Activated naive CD4-positive, alpha-beta T cell (primary cell): ENCODE measurements at places on chromosomes 5 and 9.

GRCh38 chr5:101782352-101783103 is 513.6 kb downstream of the SLCO4C1 start:
- no peak for DNase-seq

- DNase-seq, result no peak
Observed at GRCh38 chr9:87201351-87201751, 254.0 kb upstream of the GAS1 start.

GRCh38 chr9:32455738-32456137 is 70.3 kb downstream of the RIGI start:
- no peak for DNase-seq

- no peak for DNase-seq
Observed at GRCh38 chr9:98215821-98216220, 23.4 kb upstream of the CORO2A start.

DNA sequence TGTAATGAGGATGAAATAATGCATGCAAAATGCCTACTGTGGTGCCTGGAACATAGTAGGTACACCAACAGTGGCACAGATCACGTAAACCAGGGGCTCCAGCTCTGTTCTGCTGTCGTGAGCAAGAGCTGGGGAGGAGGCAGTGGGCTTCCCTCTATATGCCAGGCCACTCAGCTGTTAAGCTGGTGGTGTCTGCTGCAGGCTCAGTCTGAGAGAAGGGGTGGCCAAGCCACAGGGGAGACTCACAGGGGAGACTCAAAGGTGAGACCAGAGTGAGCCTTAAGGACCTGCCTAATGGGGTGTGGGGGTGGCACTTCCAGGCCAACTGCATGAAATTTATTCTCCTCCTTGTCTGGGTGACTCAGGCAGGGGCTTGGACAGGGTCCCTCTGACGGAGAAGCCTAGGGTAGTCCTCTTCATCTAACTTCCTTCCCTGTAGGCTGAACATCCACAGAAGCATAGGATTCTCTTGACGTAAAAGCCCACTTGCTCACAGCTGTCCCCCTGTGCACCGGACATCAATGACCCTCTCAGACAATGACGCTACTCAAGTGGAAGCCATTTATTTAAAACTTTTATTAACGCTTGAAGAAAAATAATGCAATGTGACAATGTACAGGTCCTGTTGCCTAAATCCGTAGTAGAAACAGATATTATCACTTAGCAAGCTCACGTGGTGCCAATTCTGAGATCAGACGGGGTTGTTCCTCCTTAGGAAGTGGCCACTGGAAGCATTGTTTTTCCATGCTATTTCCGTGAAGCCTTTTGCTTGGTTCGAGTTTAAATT is 13.9 kb downstream of the STC2 start:
- DNase-seq, result no peak

DNA sequence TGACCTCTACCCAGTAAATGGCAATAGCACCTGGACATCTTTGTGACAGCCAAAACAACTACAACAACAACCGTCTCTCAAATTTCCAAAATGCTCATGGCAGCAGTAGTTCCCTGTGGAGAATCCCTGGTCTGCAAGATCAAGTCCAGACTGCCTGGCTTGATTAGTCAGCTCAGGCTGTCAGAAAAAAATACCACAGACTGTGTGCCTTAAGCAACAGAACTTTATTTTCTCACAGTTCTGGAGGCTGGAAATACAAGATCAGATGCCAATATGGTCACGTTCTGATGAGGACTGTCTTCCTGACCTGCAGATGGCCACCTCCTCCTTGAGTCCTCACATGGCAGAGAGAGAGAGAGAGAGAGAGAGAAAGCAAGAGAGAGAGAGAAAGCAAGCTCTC is 52.3 kb upstream of the MOCS2 start:
- DNase-seq, result no peak

- DNase-seq, result no peak
Observed at GRCh38 chr5:79878721-79879336, 112.2 kb downstream of the MTX3 start.

DNA sequence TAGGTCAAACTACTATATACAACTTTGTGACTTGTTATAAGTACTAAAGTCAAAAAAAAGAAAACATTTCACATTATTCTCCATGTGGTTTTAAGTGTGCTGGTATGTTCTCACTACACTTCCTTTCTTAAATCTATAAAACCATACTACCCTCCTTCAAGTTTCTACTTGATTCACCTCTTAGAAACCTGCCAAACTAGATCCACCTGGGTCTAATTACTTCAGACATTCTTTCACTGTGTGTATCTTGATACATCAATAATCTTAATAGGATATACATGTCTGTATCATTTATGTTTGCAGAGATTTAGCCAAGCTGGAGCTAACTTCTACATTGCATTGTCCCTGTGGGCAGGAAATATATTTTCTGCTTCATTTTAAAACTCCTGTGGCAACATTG is 1012.6 kb downstream of the EFNA5 start:
- DNase-seq, result no peak

- no peak for DNase-seq
Observed at GRCh38 chr5:92769978-92770377, 811.0 kb downstream of the NR2F1-AS1 start.

DNA sequence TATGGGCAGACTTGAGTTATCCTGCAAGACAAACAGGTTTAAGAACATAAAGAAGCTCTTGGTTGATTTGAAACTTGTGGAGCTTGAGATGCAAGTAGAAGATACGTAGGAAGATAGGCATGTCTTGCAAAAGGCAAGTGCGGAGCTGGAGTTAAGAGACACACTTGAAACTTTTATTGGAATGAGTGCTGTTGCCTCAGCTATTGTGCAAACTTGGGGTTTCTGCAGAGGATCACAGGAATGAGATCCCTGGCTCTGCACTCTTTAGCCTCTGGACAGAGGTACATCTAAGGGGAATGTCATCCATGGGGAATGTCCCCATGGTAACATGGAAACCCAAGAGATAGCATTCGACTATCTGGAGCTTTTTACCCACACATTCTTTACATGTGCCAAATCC is 121.1 kb downstream of the ADCY2 start:
- no peak for DNase-seq

DNA sequence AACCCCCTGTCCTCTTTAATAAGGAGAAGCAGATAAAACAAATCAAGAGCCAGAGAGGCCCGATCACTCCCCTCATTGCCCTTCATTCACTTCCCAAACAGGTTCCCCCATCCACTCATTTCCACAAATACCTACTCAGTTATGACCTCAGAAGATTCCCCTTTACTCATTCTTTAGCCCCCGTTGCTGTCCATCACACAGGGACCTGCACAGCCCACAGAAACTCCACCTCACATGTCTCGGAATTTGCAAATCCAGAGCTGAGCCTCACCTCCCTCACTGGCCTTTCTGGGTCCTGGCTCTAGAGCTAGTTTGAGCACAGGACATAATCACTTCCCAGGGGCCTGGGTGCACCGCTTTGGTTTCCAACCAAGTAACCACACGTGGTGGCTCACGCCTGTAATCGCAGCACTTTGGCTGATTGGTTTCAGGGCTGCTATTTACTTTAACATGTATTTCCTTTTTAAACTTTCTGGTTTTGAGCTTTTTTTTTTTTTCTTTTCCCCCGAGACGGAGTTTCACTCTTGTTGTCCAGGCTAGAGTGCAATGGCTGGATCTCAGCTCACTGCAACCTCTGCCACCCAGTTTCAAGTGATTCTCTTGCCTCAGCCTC is 17.8 kb downstream of the ATP6V0E1 start:
- DNase-seq, result no peak

- no peak for DNase-seq
Observed at GRCh38 chr9:91118704-91119025, 243.1 kb downstream of the AUH start.

DNA sequence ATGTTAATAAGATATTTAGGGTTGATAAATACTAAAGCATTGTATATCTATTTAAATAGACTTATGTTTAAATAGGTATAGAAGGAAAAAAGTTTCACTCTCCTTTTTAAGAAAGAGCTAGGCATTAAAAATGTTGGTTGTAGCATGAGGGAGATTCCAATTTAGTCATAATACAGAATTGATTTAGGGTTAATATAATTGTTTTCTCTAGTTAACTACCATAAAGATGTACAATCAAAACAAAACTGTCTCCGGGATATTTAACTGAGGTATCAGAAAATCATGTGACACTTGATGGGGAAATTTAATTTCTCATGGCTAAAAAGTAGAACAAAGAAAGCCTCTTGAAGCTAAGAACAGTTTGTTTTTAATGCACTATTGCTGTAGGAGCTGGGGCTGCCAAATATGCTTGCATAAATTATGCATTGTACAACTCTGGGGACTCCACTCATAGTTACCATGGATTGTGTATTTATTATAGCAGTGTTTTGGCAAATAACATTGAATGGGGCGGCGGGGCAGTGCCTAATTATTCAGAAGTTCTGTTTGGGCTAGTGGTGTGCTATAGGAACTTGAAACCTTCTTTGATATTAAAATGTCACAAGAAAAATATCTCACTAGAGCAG is 44.2 kb downstream of the SMC2 start:
- no peak for DNase-seq

GRCh38 chr5:167880420-167880819 is 411.0 kb upstream of the WWC1 start:
- DNase-seq, result no peak

GRCh38 chr5:154483654-154484392 is 5.8 kb upstream of the HAND1 start:
- DNase-seq, result no peak

DNA sequence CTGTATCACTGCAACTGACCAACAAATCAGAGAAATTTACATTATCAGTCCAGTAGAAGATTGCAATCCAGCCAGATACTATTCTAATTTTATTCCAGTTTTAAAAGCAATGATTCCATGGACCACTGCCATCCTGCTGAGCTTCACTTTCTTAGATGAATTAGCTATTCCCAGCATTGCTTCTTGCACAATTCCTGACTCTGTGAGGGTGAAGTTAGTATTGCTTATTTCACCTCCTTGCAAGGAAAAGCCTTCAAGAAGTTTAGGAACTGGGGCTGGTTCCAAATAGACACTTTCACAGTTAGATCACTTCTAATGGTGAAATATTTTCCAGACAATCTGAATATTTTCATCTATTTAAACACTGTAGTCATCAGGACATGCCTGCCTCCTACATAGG is 338.6 kb upstream of the TNC start:
- DNase-seq, result no peak

- DNase-seq, result no peak
Observed at GRCh38 chr5:132056610-132057497, 3.6 kb upstream of the IL3 start.

GRCh38 chr5:154273963-154274827 is 83.7 kb downstream of the GALNT10 start:
- no peak for DNase-seq

DNA sequence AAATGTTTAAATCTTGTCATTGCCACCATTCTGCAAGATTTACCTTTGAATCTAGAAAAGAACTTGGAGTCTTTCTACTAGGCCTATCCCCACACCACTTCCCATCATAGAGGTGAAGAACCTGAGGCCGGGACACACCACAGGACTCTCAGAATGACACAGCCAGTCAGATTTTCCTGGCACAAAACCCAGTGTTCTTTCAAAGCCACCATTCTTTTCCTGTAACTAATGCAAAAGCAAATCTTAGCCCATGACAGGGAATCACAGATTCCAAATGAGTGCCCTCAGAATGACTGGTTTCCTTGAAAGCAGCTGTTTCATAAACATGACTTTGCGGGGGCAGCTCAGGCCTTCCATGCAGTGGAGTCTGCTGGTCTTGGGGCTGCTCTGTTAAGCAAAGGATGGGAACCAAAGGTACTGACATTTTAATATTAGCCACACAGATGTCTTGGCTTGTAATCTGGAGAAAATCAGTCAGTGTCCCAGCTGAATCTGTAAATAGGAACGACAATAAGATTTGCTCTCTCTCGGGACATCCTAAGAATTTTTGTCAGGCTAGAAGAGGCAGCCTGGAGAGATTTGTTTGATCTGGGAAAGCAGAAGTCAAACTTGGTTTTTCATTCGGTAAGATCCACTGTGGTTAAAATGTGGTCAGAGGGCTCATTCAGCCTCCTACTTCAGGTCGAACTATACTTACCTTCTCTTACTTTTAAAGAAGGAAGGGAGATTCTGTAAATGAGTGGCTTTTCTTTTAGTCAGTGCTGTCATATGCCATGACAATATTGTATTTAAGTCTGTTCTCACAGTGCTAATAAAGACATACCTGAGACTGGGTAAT is 115.1 kb downstream of the PALM2AKAP2 start:
- DNase-seq, result no peak

DNA sequence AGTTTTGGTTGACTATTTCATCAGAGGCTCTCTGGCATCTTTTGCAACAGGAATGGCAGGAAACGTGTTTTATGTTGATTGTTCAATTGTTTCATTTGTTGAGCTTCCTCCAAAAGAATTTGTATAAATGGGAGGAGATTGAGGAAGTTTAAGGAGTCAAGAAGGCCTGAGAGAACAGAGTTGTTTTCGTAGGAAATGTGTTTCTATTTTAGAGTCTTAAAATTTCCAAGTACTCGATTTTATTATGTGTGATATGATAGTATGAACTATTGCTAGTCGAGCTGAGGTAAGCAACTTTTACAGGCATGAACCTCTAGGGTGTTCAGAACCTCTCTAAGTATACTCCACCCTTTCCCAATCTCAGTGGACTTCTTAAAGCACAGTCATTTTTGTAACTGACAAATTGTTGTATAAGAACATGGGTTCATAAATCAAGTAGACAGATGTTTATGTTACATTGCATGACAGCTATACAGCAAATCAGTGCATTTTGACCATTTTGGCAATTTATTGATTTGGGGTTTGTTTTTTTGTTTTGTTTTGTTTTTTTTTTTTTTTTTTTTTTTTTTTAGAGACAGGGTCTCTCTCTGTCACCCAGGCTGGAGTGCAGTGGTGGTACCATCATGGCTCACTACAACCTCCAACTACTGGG is 47.4 kb downstream of the POLK start:
- DNase-seq, result no peak

DNA sequence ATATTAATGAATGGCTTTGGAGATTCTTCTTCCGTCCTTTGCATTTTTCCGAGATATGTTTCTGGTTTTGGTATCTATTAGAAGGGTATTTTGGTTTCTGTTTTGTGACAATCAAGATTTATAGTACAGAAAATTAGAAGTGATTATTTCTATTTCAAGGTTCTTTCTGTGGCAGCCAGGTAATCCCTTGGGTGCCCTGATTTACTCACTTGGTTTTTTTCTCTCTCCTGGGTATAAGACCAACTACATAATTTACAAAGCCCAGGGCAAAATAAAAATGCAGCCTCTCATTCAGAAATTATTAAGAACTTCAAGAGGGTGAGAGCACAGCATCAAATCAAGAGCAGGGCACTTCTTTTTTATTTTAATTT is 2.0 kb upstream of the RNF14 start:
- DNase-seq, result no peak

DNA sequence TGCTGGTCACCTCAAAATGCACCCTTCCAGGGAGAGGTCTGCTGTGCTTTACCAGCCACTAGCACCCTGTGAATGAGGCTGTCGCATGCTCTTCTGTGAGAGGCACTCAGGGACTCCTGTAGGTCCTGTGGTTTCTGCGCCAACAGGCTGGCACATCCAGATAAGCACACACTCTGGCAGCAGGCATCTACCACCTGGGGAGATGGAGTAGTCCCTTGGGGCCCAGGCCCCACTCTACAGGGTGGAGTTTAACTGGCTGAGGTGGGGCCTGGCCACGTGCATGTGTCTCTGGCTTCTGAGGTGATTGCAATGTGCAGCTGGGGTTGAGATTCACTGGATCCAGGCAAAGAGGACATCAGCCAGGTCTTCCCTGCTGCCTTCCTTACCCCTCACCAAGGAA is 32.3 kb downstream of the TMEM174 start:
- no peak for DNase-seq

GRCh38 chr5:59579101-59579823 is 314.3 kb downstream of the PDE4D start:
- no peak for DNase-seq
